GM04504 (cell line): ENCODE measurements at places on chromosomes 1 and 21.

DNA sequence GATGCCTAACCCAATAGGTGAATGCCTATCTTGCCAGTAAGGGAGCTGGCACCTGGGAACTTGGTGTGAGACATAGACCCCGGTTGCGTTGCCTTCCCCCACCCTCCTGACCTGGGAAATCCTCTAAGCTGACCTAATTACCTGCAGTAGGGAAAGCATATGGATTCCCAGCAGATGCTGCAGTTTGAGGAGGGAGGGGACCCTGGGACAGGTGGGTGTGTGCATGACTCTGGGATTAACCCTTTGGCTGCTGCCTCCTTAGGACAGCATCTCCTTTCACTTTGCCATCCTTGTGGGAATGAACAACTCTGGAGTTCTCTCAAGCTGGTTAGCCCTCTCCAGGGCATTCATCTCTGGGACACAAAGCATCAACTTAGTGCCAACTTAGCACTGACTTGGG, 16.4 kb upstream of the NFASC start:
- no peak for DNase-seq

- no peak for DNase-seq
Observed at GRCh38 chr1:208565756-208566440, 321.7 kb upstream of the PLXNA2 start.

GRCh38 chr1:116405241-116406135, 32.4 kb downstream of the ATP1A1 start:
- DNase-seq: no peak

- DNase-seq: no peak
Observed at GRCh38 chr1:2930913-2931723, 90.1 kb upstream of the ACTRT2 start.

GRCh38 chr1:113931451-113931851, 2.3 kb downstream of the HIPK1 start:
- DNase-seq: no peak

- no peak for DNase-seq
Observed at GRCh38 chr1:99642053-99642452, 3.9 kb upstream of the PALMD start.

GRCh38 chr1:219924342-219924741, 4.0 kb downstream of the SLC30A10 start:
- DNase-seq: no peak

DNA sequence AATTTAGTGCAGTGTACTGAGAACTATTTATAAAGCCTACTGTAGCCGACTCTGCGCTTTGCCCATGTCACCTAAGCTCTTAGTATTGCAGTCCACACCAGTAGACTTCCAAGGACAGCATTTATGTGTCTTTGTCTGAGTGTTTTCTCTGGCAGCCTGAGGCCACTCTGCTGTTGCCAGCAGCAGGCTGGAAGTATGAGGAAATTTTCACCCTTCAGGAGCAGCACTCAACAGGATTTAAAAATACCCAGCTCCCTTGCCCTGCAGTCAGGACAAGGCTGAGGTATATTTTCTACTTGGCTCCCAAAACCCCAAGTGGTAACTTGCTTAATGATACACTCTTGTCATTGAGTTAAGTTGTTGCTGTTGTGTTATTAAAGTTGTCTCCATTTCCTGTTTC, 230.1 kb downstream of the SRGAP2C start:
- no peak for DNase-seq
